ENCODE measurements at places on chromosomes 7 and 10.

- DNase-seq = peak; percentile 29
Observed at GRCh38 chr10:33008499-33009243, 50.6 kb upstream of the ITGB1 start.

- DNase-seq = no peak
Observed at GRCh38 chr10:19816411-19817230, at the start of gene PLXDC2. PLXDC2 (plus strand) TSS chr10:19816432.

GRCh38 chr10:18786478-18786877 lies 127.2 kb downstream of the ARL5B start:
- no peak for DNase-seq

DNA sequence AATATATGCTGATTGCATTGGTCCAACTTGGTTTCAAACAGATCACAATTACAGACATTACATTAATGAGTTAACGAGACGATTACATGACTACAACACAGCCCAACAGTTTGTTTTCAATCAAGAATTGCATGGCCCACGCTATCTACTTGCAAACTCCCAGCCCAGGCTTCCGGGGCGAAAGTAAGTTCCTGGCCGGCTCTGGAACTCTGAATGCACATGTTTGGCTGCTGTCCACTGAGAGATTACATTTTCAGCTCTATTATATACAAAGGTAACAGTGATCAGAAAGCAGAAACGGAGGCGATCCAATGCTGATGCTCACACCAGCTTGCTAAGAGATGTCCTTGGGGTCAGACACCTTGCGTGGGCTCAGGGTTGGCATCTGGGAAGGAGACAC lies 206.3 kb downstream of the FANK1 start:
- DNase-seq = no peak

GRCh38 chr10:116125180-116125579 lies 147.8 kb downstream of the GFRA1 start:
- DNase-seq = no peak

DNA sequence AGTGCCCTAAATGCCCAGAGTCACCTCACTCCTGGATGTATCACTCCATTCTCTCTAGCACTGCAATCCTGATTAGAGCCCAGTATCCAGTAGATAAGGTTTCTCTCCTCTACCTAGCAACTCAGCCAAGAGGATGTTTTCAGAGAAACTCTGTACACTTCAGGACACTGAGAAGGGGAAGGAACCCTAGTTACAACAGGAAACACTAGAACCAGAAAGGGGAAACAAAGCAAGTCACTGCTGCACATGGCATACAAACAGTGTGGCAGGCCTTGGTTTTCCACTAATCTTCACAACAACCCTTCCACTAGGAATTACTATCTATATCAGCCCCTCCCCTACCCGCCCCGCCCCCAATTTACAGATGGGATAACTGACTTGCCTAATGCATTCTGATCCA lies 1.6 kb downstream of the FAM204A start:
- DNase-seq = no peak

- no peak for DNase-seq
Observed at GRCh38 chr10:30227481-30227880, 121.6 kb downstream of the MTPAP start.

DNA sequence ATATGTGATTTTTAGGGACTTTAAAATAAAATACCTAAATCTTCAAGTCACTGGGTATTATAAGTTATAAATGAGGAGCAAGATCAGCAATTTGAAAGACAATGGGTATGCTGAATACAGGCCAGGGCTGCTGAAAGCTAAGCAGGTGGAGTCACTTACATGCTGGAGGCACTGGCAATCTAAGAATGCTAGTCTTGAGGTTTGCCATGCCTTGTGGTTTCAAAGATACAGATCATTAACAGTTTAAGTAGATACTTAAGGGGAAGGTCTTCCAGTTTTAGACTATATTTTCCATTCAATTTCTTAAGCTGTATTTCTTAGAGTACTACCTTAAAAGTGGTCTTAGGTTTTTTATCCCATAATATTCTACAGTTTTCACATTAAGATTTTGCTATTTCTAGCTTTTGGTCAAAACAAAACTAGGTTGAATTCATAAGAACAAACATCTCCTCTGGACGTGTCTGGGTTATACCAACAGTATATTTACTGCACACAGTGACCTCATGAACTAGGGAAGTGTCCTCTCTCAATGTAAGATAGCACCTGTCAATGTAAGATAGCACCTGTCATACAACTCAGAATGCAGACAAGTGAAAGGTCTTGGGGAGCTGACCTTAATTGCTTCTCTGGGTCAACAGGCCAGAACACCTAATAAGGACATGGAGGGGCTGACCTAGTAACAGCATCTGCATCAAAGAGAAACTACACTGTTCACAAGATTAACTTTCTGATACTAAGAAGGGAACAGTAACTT lies 2.0 kb downstream of the SRI start:
- no peak for DNase-seq

DNA sequence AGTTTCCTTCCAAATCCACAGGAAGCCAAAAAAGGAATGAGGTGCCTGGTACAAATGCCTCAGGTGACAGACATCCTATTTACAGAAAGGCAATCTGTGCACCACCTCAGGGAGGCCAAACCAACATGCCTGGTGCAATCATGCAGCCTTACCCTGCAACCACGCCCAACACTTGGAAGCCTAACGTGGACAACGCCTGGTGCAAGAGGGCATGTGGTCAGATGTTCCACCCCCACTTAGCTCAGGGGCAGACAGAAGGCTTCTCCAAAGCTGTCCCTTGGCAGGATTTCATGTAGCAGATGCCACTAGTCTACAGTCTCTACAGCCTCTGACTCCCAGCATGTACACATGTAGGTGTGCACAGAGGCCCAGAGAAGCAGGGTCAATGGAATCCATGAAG lies 89.5 kb downstream of the KCNMA1 start:
- no peak for DNase-seq

GRCh38 chr7:112749775-112750174 lies 40.4 kb downstream of the TMEM168 start:
- DNase-seq = no peak

DNA sequence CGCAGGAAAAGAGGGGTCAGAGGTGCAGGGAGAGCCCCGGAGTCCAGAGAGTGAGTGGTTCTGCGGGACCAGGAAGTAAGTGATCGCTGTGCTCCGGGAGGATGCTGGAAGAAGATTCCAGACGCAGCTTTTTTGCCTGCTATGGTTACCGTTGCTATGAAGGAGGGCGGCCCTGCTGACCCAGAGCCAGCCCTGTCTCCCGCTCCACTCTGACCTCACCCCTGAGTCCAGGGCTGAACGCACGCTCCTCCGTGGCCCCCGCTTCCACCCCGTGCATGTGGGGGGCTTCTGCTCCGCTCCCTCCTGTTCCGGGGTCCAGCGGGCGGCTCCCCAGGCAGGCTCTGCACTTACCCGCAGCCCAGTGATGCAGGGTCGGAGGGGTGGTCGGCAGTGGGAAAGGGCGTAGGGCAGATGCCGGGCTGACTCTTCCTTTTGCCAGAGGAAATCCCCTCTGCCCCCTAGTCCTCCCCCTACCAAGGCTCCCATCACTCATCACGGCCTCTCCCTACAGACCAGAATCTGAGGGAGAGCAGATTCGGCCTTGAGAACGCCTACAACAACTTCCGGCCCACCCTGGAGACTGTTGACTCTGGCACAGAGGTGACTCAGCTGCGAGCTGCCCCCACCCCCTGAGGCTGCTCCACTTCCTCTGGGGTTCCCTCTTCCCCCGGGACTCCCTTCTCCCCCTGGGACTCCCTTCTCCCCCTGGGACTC lies 2.7 kb upstream of the MUC17 start:
- peak; percentile 34 for DNase-seq

DNA sequence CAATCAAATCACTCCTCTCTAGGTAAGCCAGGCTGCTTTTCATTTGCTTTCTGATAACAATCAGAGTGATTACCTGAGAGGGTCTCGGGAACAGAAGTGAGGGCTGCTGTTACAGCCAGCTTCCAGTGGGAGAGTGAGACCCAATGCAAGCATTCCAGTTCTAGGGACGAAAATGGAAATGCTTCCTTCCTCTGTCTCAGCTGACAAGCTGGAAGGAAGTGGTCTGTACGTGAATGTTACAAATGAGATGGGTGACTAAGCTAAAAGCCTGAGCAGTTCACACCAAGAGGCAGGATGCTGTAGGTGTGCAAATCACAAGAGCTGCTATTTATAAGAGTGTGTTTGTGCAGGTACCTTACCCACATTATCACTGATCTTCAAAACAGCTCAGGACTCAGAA lies 772.4 kb downstream of the GRID1 start:
- DNase-seq = no peak

- DNase-seq = no peak
Observed at GRCh38 chr10:23270531-23270930, 74.1 kb downstream of the C10orf67 start.

DNA sequence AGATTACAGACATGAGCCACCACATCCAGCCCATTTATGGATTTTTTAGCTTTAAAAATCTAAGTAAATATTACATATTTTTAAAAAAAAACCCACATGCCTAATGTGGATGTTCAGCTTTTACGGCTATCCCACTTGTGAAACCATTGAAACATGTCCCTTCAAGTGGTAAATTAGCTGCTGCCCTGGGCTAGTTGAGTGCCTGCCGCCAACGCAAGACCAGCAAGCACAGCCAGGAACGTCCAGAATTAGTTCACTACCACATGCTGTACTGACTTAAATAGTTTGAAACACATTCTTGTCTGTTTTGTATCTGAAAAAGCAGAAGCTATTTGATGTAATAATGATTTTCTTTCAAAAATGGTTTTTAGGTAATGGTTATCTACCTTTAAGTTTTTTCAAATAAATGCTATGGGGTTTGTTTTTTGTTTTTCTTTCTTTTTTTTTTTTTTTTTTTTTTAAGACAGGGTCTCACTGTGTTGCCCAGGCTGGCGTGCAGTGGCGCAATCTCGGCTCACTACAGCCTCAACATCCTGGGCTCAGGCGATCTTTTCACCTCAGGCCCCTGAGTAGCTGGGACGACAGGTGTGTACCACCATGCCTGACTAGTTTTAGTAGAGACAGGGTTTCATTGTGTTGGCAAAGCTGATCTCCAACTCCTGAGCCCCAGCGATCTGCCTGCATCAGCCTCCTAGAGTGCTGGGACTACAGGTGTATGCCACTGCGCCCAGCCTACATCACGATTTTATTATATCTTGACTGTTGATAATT lies 57.0 kb downstream of the KLRG2 start:
- DNase-seq = no peak

GRCh38 chr10:17751781-17752445 lies at the start of gene TMEM236:
TMEM236 (plus strand) TSS chr10:17752201; CDS start chr10:17752296, 95 bp downstream.
- no peak for DNase-seq

GRCh38 chr10:61786728-61787127 lies 114.8 kb upstream of the ARID5B start:
- no peak for DNase-seq

GRCh38 chr10:1116696-1117280 lies 60.6 kb downstream of the WDR37 start:
- DNase-seq = no peak

GRCh38 chr10:4918236-4918635 lies 45.0 kb upstream of the AKR1C1 start:
- DNase-seq = no peak

DNA sequence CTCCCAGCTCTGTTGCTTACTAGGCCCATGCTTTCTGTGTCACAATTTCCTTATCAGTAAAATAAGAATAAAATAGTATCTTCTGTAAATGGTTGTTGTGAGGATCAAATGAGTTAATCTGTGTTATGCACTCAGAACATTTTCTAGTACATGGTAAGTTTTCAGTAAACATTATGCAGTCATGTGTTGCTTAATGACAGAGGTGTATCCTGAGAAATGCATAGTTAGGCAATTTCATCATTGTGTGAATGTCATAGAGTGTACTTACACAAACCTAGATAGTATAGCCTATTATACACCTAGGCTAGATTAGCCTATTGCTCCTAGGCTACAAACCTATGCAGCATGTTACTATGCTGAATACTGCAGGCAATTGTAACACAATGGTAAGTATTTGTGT lies 4.4 kb downstream of the PTTG1IP2 start:
- no peak for DNase-seq

GRCh38 chr7:124411796-124412195 lies 353.8 kb downstream of the GPR37 start:
- no peak for DNase-seq

- no peak for DNase-seq
Observed at GRCh38 chr7:66739953-66740301, 606 bp upstream of the RABGEF1 start.

- DNase-seq = no peak
Observed at GRCh38 chr10:44278837-44279324, 106.0 kb downstream of the CXCL12 start.

DNA sequence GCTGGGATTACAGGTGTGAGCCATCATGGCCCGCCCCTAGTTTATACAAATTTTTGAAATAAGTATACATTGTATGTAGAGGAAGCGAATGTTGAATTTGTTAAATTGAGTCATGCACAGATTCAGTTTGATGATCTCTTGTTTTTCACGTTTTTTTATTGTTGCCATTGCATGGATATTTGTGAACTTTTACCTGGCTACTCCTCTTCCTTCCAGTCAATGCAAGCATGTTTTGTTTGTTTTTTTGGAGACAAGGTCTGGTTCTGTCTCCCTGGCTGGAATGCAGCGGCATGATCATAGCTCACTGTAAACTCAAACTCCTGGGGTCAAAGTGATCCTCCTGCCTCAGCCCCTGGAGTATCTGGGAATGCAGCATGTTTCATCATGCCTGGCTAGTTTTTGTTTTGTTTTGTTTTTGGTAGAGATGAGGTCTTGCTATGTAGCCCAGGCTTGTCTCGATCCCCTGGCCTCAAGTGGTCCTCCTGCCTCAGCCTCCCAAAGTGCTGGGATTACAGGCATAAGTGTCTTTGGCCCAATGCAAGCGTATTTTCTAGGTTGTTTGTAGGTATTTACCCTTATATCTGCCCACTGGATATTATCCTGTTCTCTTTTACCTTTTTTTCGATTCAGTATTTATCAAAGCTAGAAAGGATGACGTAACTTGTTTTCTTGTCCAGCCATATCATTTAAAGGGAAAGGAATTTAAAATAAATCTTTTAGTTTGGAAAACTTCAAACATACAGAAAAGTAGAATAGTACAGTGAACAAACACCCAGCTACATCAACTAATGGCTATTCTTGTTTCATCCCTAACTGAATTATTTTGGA lies 11.0 kb downstream of the LCOR start:
- no peak for DNase-seq

DNA sequence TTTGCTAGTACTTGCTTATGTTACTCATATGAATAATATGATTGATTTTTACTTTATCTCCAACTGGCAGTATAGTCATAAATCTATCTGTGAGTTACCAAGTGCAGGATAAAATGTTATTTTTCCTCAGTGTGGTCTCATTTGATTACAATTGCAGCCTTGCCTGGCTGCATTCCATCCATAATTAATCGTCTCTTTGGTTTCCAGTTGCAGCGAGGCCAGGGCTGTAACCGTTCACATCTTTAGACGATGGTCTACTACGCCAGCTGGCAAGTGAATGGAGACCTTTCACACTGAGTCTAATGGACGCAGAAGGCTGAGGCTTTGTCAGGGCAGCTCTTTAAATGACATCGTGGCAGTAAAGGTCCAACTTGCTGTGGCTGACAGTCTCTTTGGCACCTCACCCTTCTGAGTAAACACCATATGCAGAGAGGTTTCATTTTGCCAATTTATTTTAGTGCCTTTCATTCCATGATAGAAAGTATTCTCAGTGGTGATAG lies 84.0 kb downstream of the ARL4A start:
- DNase-seq = no peak

GRCh38 chr7:92231-92674 lies 100.1 kb upstream of the FAM20C start:
- DNase-seq = no peak
